Activated CD4-positive, alpha-beta memory T cell treated with anti-CD3 and anti-CD28 coated beads, Interleukin-2, amount 10 ng/mL, durations not matched to agents 7 days and 5 days (primary cell): ENCODE measurements at places on chromosomes 4 and X. TPM values are rescaled to one million over a fixed set of nuclear protein-coding genes. Genes with fewer than 3 reads are reported as not detected.

DNA sequence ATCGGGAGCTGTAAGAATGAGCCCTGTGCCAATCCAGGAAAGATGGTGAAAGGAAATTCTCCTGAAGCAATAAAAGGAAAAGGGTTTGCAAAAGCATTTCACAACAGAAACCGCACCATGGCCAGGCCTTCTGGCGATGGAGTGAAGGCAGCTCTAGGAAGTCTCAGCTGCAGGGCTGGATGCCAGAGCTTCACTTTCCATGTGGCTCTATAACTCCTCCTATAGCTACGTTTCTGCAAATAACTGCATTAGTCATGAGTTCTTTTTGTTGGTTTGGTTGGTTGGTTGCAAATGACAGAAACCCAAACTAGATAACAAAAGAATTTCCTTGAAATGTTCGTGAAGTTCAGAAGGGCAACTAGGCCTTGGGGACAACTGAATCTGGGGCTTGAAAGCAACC is 84.6 kb downstream of the RELL1 start:
- no peak overlapping the region for H3K4me3 ChIP-seq
- peak overlapping the region; percentile 70 for H3K27ac ChIP-seq
- H3K36me3 ChIP-seq = no peaks in the 10 kb centered on the region
- peaks cover 59% of the 10 kb centered on the region for H3K4me1 ChIP-seq

- H3K27ac ChIP-seq = no peak overlapping the region
- DNase-seq = no peak
- no peaks in the 10 kb centered on the region for H3K36me3 ChIP-seq
- no peaks in the 10 kb centered on the region for H3K4me1 ChIP-seq
Observed at GRCh38 chr4:27881705-27882104, 1021.1 kb downstream of the STIM2 start.

DNA sequence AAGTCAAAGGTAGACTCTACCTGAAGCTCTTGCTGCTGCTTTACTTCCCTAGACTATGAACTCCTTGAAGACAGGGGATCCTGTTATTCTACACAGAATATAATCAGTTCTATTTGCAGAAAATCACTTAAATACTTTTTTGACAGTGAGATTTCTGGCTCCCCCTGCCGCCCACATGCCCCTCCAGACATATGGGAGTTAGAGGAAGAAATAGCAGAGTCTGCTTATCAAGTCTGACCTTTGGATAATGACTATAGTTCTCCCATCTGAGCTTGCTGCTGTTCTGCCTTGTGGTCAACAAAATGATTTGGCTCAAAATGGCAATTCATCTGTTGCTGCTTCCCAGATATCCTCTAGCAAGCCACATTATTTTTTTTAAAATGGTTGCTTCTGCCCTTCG is 101.1 kb downstream of the ENOX2 start:
- no peaks in the 10 kb centered on the region for H3K27me3 ChIP-seq
- no peaks in the 10 kb centered on the region for H3K36me3 ChIP-seq
- no peak overlapping the region for H3K27ac ChIP-seq
- no peaks in the 10 kb centered on the region for H3K4me1 ChIP-seq

DNA sequence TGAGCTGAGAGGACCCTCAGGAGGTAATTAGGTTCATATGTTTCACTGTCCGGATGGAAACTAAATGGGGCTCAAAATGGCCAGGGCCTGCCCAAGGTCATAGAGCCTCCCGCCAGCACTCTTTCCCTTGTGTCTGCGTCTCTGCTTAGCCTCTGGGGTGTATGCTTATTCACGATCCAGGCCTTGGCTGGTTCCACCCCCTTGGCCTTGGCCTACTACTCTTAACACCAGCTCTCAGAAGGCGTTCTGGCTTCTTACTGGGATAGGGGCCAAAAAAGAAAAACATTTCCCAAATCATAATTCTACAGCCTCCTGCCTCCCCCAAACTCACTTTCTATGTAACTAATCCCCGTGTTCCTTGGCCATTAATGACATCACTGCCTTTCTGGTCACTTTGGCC is 68.8 kb downstream of the RTL5 start:
- H3K4me3 ChIP-seq = no peak overlapping the region
- no peaks in the 10 kb centered on the region for H3K36me3 ChIP-seq
- H3K27me3 ChIP-seq = peaks cover 23% of the 10 kb centered on the region
- DNase-seq = no peak

RHOH gene
- total RNA-seq = 126 TPM

GRCh38 chrX:11435568-11435967 is 142.4 kb downstream of the AMELX start:
- H3K27me3 ChIP-seq = peaks cover 4% of the 10 kb centered on the region
- H3K4me1 ChIP-seq = no peaks in the 10 kb centered on the region
- no peak overlapping the region for H3K4me3 ChIP-seq
- no peak overlapping the region for H3K27ac ChIP-seq
- no peaks in the 10 kb centered on the region for H3K36me3 ChIP-seq

DNA sequence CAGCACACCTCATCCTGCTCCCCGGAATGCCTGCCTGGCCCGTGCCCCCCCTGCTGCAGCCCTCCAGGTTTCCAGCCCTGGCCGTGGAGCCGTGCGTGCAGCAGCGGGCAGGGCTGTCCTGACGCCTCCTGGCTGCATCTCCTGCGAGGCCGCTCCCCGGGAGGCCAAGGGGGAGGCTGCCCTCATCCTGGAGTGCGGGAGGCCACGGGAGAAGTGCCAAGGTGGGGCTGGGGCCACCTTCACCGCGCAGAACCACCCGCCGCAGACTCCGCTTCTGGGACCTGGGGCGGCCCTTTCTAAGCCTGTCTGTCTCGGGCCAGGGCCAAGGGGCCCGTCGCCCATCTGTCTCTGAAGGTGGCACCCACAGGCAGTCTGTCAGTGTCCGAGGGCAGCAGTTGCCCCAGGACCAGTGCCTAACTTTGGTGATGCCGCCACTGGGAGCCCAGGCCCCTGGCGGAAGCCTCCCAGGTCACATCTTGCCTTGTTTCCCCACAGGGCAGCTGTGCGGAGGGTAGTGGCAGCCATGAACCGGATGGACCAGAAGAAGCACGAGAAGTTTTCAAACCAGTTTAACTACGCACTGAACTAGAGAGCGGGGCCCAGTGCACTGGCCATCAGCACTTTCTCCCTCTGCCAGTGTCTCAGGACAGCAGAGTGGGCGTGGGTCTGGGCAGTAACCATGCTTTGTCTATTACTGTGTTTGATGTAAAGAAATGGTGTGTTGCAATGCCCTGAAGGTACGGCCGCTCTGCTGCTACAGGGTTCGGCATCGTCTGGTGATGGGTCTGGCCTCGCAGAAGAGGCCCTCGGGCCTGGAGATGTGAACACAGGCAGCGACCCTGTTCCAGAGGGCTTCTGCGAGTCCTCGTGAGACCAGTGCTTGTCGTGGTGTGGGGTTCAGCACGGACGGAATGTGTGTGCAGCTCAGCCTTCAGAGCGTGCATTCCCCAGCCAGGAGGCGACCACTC is 20.6 kb downstream of the NKX1-1 start:
- H3K27ac ChIP-seq = no peak overlapping the region
- H3K27me3 ChIP-seq = no peaks in the 10 kb centered on the region
- DNase-seq = no peak
- H3K4me3 ChIP-seq = no peak overlapping the region

PCDH7 gene
- total RNA-seq = not detected

SPARCL1 gene
- not detected for total RNA-seq

GRCh38 chr4:22901631-22902030 is 208.9 kb downstream of the GBA3 start:
- DNase-seq = no peak
- no peaks in the 10 kb centered on the region for H3K27me3 ChIP-seq
- no peak overlapping the region for H3K4me3 ChIP-seq
- no peaks in the 10 kb centered on the region for H3K36me3 ChIP-seq

CPZ gene
- 0.48 TPM for total RNA-seq

C4orf50 gene
- 1.0 TPM for total RNA-seq
